ENCODE measurements at places on chromosomes 7 and 10.

DNA sequence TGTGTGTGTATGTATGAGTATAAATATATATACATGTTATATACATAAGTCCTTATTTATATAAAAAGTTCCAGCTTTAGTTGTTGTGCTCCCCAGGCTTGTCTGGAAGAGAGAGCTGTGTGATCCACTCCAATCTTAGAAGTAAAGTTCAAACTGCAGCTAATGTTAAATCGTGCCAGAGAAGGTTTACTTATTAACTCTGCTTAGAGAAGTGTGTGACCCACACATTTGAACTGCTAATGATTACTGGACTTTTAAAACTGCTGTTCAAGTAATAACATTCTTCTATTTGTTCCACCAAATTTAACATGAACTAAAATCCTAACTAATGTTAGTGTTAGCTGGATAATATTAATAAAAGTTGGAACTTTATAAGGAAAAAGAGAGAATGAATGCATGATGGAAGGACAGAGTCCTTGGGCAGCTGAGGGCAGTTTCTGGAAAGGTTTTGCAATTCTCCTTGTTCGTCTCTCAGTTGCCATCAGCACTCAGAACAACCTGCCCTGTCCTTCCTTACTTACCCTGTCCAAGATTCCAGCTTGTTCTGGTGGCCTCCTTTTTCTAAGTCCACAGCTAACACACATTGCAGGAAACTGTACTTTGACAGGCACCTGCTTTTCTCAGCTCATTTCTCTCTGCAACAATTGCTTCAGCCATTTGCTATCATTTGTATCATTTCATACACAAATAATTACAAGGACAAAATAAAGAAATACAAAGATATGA, 162.6 kb downstream of the FAM107B start:
- DNase-seq: no peak

DNA sequence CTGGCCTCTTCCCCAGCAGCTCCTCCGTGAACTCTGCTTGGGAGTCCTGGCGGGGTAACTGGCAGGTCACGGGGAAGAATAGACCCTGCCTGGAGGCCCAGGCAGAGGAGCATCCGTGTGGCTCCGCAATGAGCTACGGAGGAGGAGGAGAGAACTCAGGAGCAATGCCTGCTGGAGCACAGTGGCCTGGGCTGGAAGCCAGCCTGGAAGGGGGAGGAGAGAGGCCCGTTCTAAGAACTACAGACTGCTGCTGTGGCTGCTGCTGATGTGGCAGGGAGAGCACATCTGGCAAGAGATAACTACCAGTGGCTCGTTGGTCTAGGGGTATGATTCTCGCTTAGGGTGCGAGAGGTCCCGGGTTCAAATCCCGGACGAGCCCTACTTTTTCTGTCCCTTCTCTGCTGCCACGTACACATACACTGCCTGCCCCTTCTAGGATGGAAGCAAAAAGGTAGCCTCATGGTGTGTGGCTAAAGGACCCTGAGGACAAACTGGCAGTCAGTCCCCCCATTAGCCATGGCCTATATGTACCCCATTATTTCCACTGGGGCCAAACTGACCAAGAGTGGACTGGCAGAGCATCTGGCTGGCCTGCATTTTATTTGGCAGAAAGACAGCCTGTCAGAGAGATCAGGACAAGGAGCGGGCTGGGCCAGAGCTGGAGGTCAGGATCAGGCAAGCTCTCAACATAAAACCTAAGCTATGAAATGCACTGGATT, 7.7 kb upstream of the OPN1SW start:
- DNase-seq: no peak

DNA sequence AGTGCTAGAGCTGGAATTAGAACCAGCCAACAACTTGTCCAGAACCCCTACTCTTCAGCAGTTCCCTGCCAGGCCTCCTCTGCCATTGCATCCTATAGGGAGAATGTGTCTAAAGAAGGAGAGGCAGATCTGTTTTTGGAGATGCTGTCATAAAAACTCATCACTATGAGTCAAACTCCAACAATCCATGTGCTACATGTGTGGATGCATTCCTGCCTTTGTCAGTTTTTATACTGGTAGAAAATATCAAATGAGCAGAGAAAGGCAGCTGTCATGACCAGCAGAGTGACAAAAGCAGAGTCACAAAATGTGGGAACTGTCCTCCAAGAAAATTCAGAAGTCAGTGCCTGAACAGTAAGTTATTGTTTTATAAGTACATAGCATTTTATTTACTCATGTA, 93.0 kb downstream of the ABLIM1 start:
- no peak for DNase-seq

- no peak for DNase-seq
Observed at GRCh38 chr10:90363799-90364483, 493.9 kb downstream of the HTR7 start.

GRCh38 chr7:107890493-107890961, 456 bp upstream of the DLD start:
- DNase-seq: peak; percentile 39

GRCh38 chr7:119254742-119255141, 1018.2 kb upstream of the KCND2 start:
- no peak for DNase-seq

DNA sequence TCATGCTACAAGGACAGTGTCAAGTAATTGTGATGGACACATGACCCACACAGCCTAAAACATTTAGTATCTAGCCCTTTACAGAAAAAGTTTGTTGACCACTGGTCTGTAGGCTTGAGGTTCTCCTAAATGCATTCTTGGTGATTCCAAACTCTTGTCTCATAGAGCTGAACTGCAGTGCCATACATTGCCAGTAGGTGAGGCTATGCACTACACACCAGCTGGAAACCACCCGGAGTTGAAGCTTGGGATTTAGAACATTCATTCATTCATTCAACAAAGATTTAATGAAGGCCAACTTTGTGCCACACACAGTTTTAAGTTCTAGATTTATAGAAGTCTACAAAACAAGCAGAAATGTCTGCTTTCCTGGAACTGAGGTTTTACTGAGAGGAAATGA, 77.3 kb upstream of the TCF7L2 start:
- no peak for DNase-seq

DNA sequence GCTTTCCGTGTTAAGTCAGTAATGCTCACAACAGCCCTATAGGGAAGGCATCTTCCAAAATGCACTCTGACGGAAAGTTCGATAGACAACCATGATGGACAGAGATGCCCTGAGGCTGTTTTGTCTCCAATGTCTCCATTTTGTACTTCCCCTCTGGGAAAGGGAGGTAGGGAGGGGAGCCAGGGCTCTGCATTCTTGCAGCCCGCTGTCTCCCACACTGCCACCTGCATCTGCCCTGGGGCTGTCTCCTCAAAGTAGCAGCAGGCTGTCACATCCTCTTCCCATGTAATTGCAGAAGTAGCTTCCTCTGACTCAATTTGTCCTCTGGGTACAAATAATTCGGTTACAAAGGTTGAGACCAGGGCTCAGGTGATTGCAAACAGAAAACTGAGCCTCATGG, 131.4 kb downstream of the GPAM start:
- no peak for DNase-seq

DNA sequence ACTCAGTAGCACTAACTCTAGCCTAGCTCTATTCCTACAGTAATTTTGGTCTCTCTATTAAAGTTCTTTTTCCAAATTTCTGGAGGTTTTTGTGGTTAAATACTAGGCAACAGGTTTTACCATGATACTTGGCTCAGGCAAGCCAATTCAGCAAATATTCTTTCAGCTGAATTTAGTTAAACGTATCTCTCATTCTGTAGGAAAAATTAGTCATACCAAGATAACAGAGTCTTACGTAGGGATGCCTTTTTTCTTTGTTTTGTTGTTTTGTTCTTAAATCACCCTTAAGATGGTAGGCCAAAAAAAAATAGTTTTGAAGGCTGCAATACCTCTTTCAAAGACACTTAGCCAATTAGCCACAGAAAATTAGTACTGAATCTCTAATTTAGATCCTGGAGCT, 180.5 kb downstream of the MAGI2 start:
- DNase-seq: no peak

DNA sequence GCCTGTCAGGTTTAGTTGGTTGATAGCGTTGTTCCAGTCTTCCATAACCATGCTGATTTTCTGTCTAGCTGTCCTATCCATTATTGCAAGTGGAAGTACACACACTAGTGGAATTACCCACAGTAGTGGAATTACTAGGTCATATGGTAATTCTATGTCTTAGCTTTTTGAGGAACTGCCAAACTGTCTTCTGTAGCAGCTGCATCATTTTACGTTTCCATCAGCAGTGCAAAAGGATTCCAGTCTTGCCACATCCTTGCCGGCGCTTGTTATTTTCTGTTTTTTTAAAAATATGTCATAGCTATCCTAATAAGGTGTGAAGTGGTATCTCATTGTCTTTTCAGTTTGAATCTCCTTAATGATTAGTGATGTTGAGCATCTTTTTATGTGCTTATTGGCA, 17.2 kb upstream of the RHBDD2 start:
- DNase-seq: no peak

- DNase-seq: no peak
Observed at GRCh38 chr7:370775-371118, 80.8 kb downstream of the FOXL3 start.

GRCh38 chr10:4658777-4659176, 167.2 kb upstream of the AKR1E2 start:
- DNase-seq: no peak

- no peak for DNase-seq
Observed at GRCh38 chr10:59904426-59905065, 1.8 kb downstream of the CCDC6 start.

DNA sequence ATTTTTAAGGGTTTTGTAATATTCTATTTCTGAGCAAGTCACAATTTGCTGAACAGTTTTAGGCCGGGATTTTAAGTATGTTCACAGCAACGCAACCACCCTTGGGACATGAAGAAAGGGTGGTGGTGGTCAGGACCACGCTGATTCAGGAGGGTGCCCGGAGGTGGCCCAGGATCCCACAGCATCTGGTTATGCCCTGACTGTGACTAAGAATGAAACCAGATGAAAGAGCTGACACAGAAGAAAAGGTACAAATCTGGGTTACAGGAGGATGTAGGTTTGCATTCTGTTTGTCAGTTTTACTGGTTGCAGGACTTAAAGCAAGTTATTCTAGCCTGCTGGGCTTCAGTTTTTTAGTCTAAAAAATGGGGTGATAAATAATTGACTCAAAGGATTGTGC, 279.7 kb downstream of the CCSER2 start:
- DNase-seq: no peak

- no peak for DNase-seq
Observed at GRCh38 chr10:45000138-45000751, 478 bp upstream of the ZNF22 start.

- no peak for DNase-seq
Observed at GRCh38 chr10:33421789-33422462, 87.5 kb upstream of the NRP1 start.

- no peak for DNase-seq
Observed at GRCh38 chr7:115496006-115496405, 534.6 kb downstream of the TFEC start.

- no peak for DNase-seq
Observed at GRCh38 chr7:71414490-71414889, 282.5 kb downstream of the GALNT17 start.

DNA sequence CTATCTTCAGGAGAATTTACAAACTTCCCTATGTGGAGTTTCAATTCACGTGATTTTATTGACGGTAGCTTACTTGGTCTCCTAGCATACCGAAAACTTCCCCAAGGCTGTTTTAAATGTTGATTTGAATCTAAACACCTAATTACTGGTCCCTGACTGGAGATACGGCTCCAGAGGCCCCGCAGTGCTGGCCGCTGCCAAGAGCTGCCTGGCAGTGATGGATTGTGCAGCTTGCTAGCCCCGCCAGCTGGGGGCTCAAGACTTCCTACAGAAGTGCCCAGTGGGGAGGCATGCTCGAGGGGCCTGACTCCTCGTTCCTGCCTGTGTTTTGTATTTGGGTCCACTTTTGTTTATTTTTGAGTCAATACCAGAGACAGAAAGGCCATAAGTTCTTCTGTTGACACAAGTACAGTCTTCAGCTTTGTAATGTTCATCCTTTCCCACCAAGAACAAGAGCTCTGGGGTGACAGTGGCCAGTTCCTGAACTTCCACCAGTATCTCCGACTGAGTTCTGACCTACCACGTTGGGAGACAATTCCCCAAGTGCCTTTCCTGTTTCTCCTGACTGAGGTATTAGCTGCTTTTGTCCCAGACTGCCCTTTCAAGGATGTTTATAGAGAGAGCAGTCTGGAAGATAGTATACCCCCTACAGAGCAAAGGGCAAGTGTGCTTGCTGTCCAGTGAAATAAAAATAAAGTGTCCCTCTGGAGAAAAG, 80.7 kb upstream of the CXCL12 start:
- DNase-seq: no peak

GRCh38 chr7:27171637-27172314, 2.3 kb downstream of the HOXA10 start:
- DNase-seq: no peak

GRCh38 chr7:14095233-14095950, 105.9 kb upstream of the ETV1 start:
- DNase-seq: no peak

- no peak for DNase-seq
Observed at GRCh38 chr10:35172574-35172973, 45.9 kb downstream of the CREM start.

DNA sequence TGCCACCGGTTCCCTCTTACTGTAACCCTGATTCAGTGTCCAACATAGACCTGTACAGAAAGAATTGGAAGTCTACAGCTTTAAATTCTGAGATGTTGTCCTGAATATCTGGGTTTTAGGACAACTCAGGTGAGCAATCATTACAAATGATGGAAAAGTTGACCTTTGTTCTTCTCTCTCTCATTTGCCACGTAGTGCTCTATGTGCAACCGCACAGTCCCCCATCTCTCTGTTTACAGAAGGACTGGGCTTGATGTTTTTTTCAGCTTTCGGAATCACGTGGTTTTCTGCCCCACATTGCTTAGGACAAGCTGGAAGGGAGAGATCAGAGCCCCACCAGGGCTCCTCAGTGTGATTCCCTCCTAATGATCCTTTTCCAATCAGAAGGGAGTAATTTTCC, 22.2 kb downstream of the NEUROD6 start:
- DNase-seq: no peak

- DNase-seq: no peak
Observed at GRCh38 chr10:3636356-3637181, 148.4 kb downstream of the KLF6 start.

Data from CD4-positive, alpha-beta T cell treated with Interferon alpha-2 for 1 hour (primary cell).